ENCODE measurements at places on chromosomes 5 and 9. TPM values are rescaled to one million over a fixed set of nuclear protein-coding genes. Genes with fewer than 3 reads are reported as not detected.

CARD9 gene
- 2.9 TPM for total RNA-seq

ST8SIA4 gene
- total RNA-seq = 3.7 TPM

KCNV2 gene
- not detected for total RNA-seq

DRD1 gene
- total RNA-seq = 0.36 TPM

IL13 gene
- total RNA-seq = 0.24 TPM

CACNA1B gene
- total RNA-seq = under 0.01 TPM

NUDT2 gene
- total RNA-seq = 26.6 TPM

C9orf40 gene
- 5.4 TPM for total RNA-seq

ESM1 gene
- 0.73 TPM for total RNA-seq

BTNL9 gene
- total RNA-seq = not detected

SOX30 gene
- under 0.01 TPM for total RNA-seq

PCDHB10 gene
- total RNA-seq = 0.81 TPM

CCDC192 gene
- not detected for total RNA-seq

MSMP gene
- total RNA-seq = not detected

FBP2 gene
- total RNA-seq = not detected

TAS2R1 gene
- not detected for total RNA-seq

TMEFF1 gene
- total RNA-seq = 9.1 TPM

TPPP gene
- under 0.01 TPM for total RNA-seq

SPATA31D4 gene
- not detected for total RNA-seq

MLANA gene
- total RNA-seq = 0.32 TPM

ZNF483 gene
- 4.4 TPM for total RNA-seq

NUTM2G gene
- total RNA-seq = not detected

GDNF gene
- 9.5 TPM for total RNA-seq

COL15A1 gene
- total RNA-seq = 29.7 TPM

SMIM23 gene
- total RNA-seq = not detected

LCN1 gene
- not detected for total RNA-seq

DIRAS2 gene
- 0.12 TPM for total RNA-seq

ADAMTS16 gene
- under 0.01 TPM for total RNA-seq

ST6GALNAC6 gene
- total RNA-seq = 80.3 TPM

CCL21 gene
- not detected for total RNA-seq

BHMT2 gene
- 12.4 TPM for total RNA-seq

SMIM33 gene
- not detected for total RNA-seq

PCDHAC2 gene
- 0.73 TPM for total RNA-seq

PCDHB16 gene
- 0.81 TPM for total RNA-seq

GFPT2 gene
- total RNA-seq = 23.9 TPM

C1QTNF2 gene
- total RNA-seq = 0.49 TPM
